Fibroblast of skin of right biceps (primary cell): ENCODE measurements at places on chromosomes 2 and 18.

- no peak for DNase-seq
Observed at GRCh38 chr2:10561288-10562035, 113.3 kb upstream of the ODC1 start.

- DNase-seq, result no peak
Observed at GRCh38 chr2:219490186-219490585, 8.5 kb upstream of the GMPPA start.

- peak; percentile 33 for DNase-seq
Observed at GRCh38 chr2:74008761-74009395, 24.2 kb downstream of the TET3 start.

DNA sequence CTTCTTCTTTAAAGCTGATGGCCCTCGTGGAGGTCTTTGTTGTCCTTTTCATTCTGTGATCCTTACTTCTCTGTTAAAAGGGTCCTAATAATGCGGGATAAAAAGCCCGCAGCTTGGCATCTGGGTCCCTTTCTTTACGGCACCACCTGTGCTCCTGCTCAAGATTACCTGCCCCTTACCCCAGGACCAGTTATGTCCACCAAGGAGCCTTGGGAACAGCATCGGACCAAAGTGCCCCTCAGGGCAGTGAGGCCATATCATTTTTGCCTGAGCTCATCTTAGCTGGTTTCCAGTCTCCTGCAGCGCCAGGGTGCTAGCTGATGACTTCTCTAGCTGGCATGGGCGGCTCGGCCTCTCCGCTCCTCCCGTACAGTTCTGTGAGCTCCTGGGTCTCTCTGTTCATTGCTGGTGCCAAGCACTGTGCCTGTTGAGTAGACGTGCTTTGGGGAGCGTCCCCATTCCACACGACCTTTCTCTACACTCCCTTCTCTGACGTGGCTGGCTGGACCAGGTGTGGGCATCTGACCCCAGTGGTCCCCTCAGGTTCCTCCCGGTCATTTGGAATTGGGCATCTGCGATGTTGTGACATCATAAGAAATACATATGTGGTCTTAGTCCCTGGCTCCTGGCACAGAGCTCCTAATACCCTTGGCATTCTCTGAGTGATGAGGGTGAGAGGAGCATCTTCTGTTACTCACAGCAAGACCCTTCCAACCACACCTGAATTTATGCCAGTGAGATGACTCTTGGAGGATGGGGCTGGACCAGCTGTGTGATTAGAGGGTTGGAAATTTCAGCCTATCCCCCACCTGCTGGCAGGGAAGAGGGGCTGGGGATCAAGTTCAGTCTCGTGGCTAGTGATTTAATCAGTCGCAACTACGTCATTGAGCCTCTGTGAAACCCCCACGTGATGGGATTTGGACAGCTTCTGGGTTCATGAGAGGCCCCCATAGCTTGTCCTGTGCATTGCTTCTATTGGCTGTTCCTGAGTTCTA lies 134.2 kb upstream of the HS6ST1 start:
- DNase-seq, result no peak

- DNase-seq, result no peak
Observed at GRCh38 chr2:95296011-95296410, 1.1 kb upstream of the KCNIP3 start.

DNA sequence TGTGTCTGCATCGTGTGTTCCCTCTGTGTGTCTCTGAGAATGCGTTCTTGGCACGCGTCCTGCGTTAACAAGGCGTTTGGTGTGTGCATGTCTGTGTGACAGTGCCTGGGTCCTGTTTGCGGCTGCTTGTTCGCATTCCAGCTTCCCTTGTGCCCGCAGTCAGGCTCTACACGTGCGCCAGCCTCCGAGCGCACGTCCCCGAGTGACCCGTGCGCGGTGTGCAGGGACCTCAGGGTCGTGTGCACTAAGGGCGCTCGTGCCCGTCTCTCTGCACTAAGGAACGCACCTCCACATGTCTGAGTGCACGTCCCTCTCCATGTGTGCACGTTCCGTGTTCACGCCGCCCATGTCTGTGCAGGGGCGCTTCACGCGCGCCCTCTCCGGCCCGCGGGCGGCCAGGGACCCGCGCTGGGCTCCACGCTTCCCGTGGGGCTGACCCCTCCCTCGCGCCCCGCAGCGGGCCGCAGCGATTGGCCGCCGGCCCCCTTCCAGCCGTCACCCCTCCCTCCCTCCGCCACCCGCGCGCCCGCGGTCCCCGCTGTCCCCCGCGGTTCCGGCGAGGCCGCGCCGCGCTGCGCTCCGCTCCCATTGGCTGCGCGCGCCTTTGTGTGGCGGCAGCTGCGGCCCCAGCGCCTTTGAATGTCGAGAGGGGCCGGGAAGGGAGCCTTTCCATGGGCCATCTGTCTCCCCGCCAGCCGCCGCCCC lies 229.4 kb downstream of the HAUS1 start:
- DNase-seq, result peak; percentile 45

DNA sequence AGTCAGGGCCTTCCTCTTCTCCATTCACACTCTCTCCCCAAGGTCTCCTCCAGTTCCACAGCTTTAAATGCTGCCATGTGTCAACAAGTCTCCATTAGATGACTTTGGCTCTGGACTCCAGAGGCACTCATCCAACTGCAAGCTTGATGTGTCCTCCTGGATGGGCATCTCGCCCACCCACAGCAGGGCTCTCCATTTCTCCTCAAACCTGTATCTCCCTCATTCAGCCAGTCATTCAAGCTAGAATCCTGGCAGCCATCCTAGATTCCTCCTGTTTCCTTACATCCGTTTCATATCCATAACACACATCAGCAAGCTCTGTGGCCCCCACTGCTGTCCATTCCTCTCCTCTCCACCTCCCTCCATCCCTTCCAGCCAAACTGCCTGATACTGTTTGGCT lies 88.4 kb upstream of the AFF3 start:
- DNase-seq, result peak; percentile 74

GRCh38 chr2:189698020-189698887 lies 23.8 kb downstream of the ANKAR start:
- peak; percentile 51 for DNase-seq

GRCh38 chr2:127607399-127607908 lies 38.5 kb upstream of the GPR17 start:
- DNase-seq, result no peak

- DNase-seq, result no peak
Observed at GRCh38 chr18:40984856-40985255, 970.2 kb upstream of the PIK3C3 start.

DNA sequence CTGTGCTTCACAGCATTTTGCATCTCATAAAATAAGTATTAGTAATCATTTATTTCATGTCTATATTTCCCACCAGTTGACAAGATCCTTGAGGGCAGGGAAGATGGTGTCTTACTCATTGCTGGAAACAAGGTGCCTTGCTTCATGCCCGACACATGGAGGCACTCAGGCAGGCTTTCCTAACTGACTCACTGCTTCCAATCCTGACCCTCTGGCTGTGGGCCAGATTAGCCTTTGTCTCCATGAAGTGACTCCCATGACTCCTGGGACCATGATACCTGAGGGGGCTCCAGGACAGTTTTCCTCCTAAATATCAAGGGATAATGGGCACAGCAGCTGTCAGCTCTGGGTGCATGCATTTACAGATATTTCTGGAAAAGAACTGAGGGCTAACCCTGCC lies 275.1 kb downstream of the AGPS start:
- peak; percentile 15 for DNase-seq

DNA sequence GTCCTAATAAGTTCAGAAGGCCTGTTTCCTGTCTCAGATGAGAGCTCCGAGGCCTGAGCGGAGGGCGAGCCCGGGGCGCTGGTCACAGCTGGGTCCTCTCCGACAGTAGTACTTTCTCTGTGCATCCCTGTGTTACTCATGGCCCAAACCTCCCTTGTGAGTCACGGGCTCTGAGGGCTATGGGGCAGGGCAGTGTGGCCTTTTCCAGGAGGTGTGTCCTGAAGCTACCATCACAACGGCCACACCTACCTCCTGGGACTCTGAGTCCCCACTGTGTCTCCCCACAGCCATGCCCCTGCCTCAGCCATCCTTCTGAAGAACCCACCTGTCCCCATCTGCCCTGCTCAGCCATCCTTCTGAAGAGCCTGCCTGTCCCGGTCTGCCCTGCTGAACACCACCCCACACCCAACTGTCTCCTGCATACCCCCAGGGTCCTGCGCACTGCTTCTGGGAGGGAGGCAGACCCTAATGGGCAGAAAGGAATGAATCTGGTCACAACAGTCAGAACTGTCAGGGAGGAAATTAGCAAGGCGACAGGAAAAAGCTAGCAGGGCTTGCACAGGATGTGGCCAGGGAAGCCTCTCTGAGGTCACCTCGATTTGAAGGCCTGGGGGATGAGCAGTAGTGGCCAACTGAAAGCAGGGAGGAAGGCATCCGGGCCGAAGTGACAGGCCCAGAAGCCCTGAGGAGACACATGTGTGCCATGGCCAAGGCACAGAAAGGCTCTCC lies 145.4 kb upstream of the RIOK3 start:
- peak; percentile 72 for DNase-seq

GRCh38 chr2:70932631-70933230 lies 3.0 kb upstream of the ATP6V1B1 start:
- DNase-seq, result no peak

DNA sequence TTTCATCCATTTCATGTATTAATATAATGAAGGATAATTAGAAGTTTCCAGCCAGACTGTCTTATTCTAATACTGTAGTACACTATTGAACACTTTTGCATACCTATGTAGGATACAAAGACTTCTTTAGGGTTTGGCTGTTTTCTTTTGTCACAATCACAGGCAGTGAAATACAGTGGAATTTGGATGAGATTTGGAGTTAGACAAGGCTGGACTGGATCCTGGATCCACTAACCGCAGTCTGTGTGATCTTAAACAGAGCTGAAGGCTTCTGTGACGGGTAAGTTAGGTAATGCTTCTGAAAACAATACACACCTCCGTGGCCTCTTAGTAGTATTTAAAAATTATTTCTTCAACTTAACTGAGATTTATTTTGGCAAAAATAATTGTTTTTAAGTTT lies 1128.6 kb upstream of the CDH2 start:
- no peak for DNase-seq
